ENCODE measurements at places on chromosomes 2 and 18. TPM values are rescaled to one million over a fixed set of nuclear protein-coding genes. Genes with fewer than 3 reads are reported as not detected.

- no peak overlapping the region for H3K27ac ChIP-seq
- no peaks in the 10 kb centered on the region for H3K4me1 ChIP-seq
- DNase-seq: peak; percentile 38
- H3K36me3 ChIP-seq: no peaks in the 10 kb centered on the region
- H3K27me3 ChIP-seq: no peaks in the 10 kb centered on the region
Measured at GRCh38 chr2:2039826-2040225, 291.2 kb downstream of the MYT1L start.

GRCh38 chr2:226835420-226835795 is 446 bp upstream of the RHBDD1 start:
- peak overlapping the region; percentile 95 for H3K4me3 ChIP-seq
- H3K4me1 ChIP-seq: peaks cover 53% of the 10 kb centered on the region
- H3K27ac ChIP-seq: peak overlapping the region; percentile 97
- H3K36me3 ChIP-seq: peaks cover 43% of the 10 kb centered on the region
- no peak for DNase-seq
- H3K27me3 ChIP-seq: no peaks in the 10 kb centered on the region

- H3K27ac ChIP-seq: peak within 1 kb of the TSS; percentile 75
- H3K4me1 ChIP-seq: peaks cover 13% of the 10 kb centered on the region
- H3K4me3 ChIP-seq: peak within 1 kb of the TSS; percentile 87
- DNase-seq: no peak
Measured at GRCh38 chr18:23134780-23135549, at the start of gene CABLES1. Gene CABLES1, plus strand, starts transcription at chr18:23135485. Its CDS starts 278 bp downstream, at chr18:23135763.

DNA sequence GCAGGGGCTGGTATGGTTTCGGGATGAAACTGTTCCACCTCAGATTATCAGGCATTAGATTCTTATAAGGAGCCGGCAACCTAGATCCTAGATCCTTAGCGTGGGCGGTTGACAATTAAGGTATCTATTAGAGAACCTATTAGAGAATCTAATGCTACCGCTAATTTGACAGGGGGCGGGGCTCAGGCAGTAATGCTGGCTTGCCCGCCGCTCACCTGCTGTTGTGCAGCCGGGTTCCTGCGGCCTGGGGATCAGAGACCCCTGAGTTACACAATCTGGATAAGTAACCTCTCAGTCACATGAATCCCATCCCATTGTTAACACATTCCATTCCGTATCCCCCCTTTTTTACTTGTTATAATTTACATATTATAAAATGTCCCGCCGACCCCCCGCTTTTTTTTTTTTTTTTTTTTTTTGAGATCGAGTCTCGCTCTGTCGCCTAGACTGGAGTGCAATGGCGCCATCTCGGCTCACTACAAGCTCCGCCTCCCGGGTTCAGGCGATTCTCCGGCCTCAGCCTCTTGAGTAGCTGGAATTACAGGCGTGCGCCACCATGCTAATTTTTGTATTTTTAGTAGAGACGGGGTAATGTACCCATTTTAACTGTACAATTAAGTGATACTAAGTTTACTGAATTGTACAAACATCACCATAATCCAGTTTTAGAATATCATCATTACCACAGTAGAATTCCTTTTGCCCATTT is 42.0 kb upstream of the GPD2 start:
- no peaks in the 10 kb centered on the region for H3K27me3 ChIP-seq
- no peak overlapping the region for H3K4me3 ChIP-seq
- peaks cover 11% of the 10 kb centered on the region for H3K4me1 ChIP-seq

DNA sequence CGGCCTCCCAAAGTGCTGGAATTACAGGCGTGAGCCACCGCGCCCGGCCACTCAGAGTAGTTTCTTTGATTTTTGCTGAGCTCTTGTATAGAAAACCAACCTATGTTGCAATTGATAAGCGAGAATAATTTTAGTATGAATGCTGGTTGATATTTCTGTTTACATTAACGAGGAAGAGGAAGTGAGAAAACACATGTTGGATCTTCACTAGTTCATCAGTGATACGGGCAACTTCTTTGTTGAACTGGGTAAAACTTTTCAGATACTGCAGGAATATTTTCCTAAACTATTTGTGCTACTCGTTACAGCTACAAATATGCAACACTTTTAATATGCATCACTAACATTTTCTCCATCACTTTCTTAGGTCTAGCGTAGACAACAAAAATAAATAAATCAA is 67.9 kb upstream of the SLC25A52 start:
- H3K27me3 ChIP-seq: no peaks in the 10 kb centered on the region
- no peak overlapping the region for H3K27ac ChIP-seq
- peaks cover 20% of the 10 kb centered on the region for H3K36me3 ChIP-seq
- H3K4me3 ChIP-seq: no peak overlapping the region
- DNase-seq: no peak
- H3K4me1 ChIP-seq: peaks cover 2% of the 10 kb centered on the region

DNA sequence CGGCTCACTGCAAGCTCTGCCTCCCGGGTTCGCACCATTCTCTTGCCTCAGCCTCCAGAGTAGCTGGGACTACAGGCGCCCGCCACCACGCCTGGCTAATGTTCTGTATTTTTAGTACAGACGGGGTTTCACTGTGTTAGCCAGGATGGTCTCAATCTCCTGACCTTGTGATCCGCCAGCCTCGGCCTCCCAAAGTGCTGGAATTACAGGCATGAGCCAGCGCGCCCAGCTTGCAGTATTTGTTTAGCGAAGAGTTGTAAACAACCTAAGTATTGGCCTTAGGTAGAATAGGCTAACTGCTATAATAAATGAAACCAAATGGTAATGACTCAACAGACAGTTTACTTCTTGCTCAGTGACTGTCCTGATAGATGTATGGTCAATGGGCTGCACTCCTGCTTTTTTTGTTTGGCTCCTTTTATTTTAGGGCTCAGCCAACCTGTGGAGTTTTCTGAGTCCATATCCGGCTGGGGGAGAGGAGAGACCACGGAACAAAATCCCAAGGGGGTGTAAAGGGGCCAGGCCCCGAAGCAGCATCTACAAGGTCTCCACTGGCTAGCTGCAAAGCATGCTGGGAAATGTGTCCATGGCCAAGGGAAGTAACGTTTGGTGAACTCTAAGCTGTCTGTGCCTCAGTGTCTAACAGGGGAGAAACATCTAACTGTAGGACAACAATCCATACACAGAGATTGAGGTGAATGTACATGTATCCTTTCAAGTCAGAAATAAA is 841.0 kb upstream of the ID2 start:
- no peak overlapping the region for H3K27ac ChIP-seq
- peaks cover 20% of the 10 kb centered on the region for H3K4me1 ChIP-seq
- DNase-seq: peak; percentile 52
- H3K4me3 ChIP-seq: no peak overlapping the region
- peaks cover 1% of the 10 kb centered on the region for H3K36me3 ChIP-seq
- H3K27me3 ChIP-seq: no peaks in the 10 kb centered on the region

DNA sequence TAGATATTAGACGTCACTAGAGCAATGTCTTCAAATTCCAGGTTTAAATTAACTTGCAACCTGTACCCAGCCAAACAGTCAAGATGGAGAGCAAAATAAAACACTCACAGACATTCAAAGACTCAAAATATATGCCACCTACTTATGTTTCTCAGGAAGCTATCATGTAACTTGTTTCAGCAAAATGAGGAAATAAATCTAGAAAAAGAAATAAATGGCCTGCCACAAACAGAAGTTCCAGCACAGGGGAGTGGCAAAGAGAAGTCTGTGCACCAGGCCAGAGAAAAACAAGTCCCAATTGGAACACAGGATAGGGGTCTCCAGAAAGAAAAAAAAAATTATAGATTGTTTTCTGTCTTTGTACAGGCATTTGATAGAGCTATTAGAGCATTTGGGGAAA is 96.7 kb downstream of the LRP2 start:
- no peaks in the 10 kb centered on the region for H3K36me3 ChIP-seq
- no peak overlapping the region for H3K4me3 ChIP-seq
- no peaks in the 10 kb centered on the region for H3K4me1 ChIP-seq
- DNase-seq: no peak
- peaks cover 3% of the 10 kb centered on the region for H3K27me3 ChIP-seq

DNA sequence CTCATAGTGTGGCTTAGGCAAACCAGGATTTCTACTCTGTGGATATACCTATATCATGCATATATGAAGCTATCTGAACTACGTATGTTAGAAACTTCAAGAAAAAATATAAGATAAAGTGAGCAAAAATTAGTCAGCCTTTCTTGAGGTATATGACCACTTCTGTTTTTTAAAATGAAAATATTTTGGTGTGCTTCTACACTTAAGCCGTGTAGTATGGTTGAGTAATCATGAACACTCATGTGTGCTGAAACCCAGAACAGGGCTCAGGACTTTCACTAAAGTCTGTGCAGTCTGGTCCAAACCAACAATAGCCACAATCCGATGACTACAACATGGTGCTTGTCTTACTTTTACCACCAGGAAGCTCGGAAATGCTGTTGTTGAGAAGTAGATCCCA is 48.9 kb upstream of the TMEM177 start:
- no peak overlapping the region for H3K27ac ChIP-seq
- no peaks in the 10 kb centered on the region for H3K36me3 ChIP-seq
- H3K27me3 ChIP-seq: peaks cover 12% of the 10 kb centered on the region
- H3K4me3 ChIP-seq: no peak overlapping the region
- DNase-seq: no peak
- no peaks in the 10 kb centered on the region for H3K4me1 ChIP-seq

DNA sequence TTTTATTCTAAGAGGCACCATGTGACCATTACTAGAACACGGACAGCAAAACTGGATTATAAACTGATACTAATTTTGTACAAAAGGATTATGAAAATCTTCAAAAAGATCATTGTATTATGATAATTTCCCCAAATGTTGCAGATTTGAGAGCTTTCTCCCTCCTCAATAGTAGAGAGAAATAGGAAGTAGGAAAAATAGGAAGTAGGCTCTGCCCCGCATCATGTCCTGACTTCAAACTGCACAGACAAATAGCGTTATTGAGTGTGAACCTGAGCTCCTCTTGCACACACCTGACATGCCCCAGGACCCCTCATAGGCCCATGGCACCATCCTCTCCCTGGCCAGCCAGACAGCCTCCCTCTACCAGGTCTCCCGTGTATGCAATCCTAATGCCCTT is 25.4 kb downstream of the CHRNA1 start:
- peaks cover 32% of the 10 kb centered on the region for H3K27me3 ChIP-seq
- H3K4me3 ChIP-seq: no peak overlapping the region
- no peak for DNase-seq

DNA sequence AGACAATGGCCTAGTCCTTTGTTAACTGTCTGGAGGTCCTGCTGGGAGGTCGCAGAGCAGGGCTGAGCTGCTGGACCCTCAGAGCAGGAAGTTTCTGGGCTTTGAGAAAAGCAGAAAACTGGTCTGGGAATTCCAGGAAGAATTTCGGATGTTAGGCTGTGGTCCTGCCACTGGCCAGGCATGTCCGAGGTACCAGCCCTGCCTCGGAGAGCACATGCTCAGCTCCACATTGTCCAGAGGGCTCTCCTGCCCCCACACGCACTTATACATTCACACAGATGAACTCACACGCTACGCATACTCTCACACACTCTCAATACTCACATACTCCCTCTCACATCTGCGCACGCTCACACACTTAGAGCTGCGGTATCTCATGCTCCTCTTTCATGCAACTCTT is 146.1 kb downstream of the NCK2 start:
- DNase-seq: no peak
- H3K27me3 ChIP-seq: no peaks in the 10 kb centered on the region
- H3K36me3 ChIP-seq: peaks cover 74% of the 10 kb centered on the region
- no peak overlapping the region for H3K4me3 ChIP-seq
- H3K27ac ChIP-seq: no peak overlapping the region
- peaks cover 28% of the 10 kb centered on the region for H3K4me1 ChIP-seq

DNA sequence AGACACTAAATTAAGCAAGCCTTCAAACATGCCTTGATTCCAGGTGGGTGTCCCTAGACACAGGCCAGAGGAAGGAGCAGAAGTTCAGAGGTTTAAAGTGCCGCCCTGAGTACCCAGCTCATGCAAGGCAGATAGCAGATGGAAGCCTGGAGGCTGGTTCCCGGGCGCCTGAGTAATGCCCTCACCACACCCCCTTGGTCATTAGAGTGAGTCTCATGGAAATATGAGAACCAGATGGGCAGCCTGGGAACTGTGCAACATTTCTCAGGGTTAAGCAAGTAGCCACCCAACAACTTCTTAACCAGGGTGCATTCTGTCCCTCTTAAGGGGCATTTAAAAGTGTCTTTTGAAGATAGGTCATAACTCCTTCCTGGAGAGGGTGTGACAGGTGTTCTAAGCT is 44.1 kb downstream of the TGFA start:
- no peak overlapping the region for H3K27ac ChIP-seq
- no peak overlapping the region for H3K4me3 ChIP-seq
- H3K4me1 ChIP-seq: no peaks in the 10 kb centered on the region
- peaks cover 1% of the 10 kb centered on the region for H3K27me3 ChIP-seq
- H3K36me3 ChIP-seq: no peaks in the 10 kb centered on the region

DNA sequence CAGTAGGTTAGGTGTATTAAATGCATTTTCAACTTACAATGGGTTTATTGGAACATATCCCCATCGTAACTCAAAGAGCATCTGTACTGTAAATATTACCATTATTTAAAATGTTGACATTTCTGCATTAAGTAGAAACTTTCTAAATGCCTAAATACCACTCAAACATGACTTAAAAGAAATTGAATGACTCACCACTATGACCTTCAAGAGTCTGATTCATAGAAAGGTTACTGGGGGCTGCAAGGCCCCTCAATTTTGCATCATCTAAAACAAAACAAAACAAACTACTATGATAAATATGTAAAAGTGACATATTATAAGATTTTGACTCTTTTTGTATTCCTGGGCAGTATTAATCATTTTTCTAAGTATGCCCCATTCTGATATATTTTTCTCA is 7.6 kb downstream of the WDR35 start:
- no peak overlapping the region for H3K4me3 ChIP-seq
- no peaks in the 10 kb centered on the region for H3K27me3 ChIP-seq
- H3K36me3 ChIP-seq: peaks cover 23% of the 10 kb centered on the region
- no peaks in the 10 kb centered on the region for H3K4me1 ChIP-seq

DNA sequence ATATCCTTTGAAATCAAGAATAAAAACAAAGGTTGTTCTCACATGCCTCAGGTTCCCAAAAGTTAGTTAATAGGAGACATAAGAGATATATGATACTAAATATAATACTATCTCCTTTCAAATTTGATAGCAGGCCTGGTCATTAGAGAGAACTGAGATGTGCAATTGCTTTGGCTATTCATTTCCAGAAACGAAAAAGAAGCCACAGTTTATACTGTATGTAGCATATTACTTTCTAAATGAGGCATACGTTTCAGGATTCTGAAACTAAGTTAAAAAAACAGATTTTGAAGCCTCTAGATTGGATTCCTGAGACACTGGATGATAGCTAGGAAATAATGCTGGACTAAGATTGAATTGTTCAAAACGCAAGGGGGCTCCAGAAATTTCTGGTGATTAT is 7.1 kb downstream of the PPP1R1C start:
- H3K27ac ChIP-seq: no peak overlapping the region
- H3K36me3 ChIP-seq: no peaks in the 10 kb centered on the region
- no peak for DNase-seq
- H3K27me3 ChIP-seq: peaks cover 14% of the 10 kb centered on the region
- H3K4me3 ChIP-seq: no peak overlapping the region

The TCF23 gene
- not detected for total RNA-seq

The RGPD4 gene
- total RNA-seq: not detected

The ITGA4 gene
- total RNA-seq: 109 TPM

The STON1 gene
- 1.3 TPM for total RNA-seq

The CNDP1 gene
- not detected for total RNA-seq
